ENCODE measurements at places on chromosomes 6 and 20. TPM values are rescaled to one million over a fixed set of nuclear protein-coding genes. Genes with fewer than 3 reads are reported as not detected.

The TRIM15 gene
- not detected for total RNA-seq

The PHACTR1 gene
- 10.7 TPM for total RNA-seq

The AHCY gene
- 62.7 TPM for total RNA-seq

The RIPPLY2 gene
- total RNA-seq = 0.28 TPM

The PPP1R16B gene
- 1.6 TPM for total RNA-seq

The CCM2L gene
- 2.2 TPM for total RNA-seq

The ABRACL gene
- 3.8 TPM for total RNA-seq

The HLA-DRA gene
- total RNA-seq = 414 TPM

The ID1 gene
- total RNA-seq = 18.0 TPM

The VSTM2L gene
- 2.7 TPM for total RNA-seq

The C2 gene
- 2.0 TPM for total RNA-seq

The SLC44A4 gene
- 24.0 TPM for total RNA-seq

The ZNF334 gene
- 4.5 TPM for total RNA-seq

The METTL24 gene
- 1.5 TPM for total RNA-seq

The FOXQ1 gene
- 1.4 TPM for total RNA-seq

The PABPC1L gene
- 22.7 TPM for total RNA-seq

The ENTPD6 gene
- total RNA-seq = 47.4 TPM

- no peak for DNase-seq
These were observed 23.5 kb upstream of the PDE7B start for GRCh38 chr6:135828021-135828420.

DNA sequence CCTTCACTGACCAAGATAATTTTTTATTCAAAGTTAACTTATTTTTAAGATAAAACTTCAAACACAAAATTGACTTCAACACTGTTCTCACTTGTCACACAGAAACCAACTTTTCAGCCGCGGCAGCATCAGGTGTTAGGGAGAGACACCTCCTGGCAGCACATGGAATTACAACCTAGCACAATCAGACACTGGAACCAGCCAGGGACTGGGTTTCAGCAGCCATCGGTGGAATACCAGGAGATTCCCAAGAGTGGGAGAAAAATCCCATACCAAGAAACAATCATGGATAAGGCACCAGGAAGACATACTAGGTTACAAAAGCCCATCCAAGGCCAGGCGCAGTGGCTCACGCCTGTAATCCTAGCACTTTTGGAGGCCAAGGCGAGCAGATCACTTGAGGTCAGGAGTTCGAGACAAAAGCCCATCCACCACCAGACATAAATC, 70.0 kb downstream of the SNX5 start:
- DNase-seq = peak; percentile 73

- no peak for DNase-seq
These were observed 50.8 kb downstream of the UTRN start for GRCh38 chr6:144335914-144336313.

DNA sequence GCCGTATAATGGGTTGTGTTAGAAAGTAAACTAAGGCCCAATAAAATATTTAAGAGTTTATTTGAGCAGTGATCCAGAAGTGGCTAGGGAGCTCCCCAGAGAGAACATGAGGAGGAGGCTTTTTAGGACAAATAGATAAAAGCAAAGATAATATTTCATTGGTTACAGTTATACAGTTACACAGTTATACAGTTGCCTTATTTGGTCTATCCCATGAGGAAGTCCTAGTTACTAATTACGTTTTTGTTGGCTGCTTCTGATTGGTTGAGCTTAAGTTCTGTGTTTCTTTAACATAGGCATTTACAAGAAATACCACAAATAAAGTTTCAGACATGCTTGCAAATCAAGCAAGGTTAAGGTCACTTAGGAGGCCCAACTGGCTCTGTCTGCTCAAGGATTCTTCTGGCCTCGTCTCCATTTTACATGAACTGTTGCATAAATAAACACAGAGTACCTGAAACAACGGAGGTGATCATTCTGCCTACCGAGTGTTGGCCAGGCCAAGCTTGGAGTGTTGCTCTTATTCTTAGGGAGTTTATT, 7.0 kb downstream of the UBD start:
- no peak for DNase-seq

- peak; percentile 15 for DNase-seq
These were observed 9.7 kb downstream of the RNF114 start for GRCh38 chr20:49945701-49946477.

DNA sequence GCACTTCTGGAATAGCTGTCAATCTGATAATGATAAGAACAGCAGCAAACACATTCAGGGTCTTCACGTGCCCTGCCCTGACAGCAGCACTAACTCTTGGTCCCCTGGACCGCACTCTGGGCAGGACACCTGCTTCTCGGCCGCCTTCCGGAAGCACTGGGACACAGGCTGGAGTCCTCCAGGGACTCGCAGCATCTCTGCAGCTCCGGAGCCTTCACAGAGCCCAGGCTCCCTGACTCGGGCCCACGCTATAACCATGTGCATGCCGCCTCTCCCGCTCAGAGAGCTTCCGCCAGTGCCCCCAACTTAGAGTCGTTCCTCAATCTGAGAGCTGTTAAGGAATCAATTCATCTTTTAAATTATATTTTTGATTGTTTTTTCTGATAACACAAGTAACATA, 377.3 kb downstream of the TAF4 start:
- DNase-seq = no peak

- DNase-seq = no peak
These were observed 41.2 kb downstream of the ZC3H12D start for GRCh38 chr6:149443411-149444181.

DNA sequence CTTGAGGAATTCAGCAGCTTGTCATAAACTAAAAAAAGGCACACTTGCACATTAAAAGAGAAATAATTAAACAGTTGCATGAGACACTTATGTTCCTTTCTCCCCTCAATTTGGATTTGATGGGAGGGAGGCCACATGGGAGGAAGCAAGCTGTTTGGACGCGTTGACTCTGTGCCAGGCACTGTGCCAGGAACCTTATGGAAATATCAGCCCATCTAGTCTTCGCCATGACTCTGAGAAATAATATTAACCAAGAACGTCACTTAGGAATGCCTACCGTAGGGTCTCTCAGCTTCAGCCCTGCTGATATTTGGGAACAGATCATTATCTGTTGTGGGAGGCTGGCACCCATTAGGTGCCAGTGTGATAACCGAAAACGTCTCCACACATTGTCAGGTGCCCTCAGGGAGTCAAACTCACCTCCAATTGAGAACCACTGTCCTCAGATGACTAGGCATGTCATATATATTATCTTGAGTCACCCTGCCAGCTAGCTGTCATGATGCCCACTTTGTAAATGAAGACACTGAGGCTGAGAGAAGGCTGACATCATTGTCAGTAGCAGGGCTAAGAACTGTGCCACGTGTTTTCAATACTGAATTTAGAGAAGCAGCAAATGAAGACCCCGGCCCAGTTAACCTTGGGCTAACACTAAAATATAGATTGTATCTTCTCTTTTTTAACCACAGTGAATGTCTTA, 36.1 kb downstream of the EYA2 start:
- no peak for DNase-seq

GRCh38 chr6:166417285-166417691, 34.5 kb upstream of the MPC1 start:
- DNase-seq = no peak

DNA sequence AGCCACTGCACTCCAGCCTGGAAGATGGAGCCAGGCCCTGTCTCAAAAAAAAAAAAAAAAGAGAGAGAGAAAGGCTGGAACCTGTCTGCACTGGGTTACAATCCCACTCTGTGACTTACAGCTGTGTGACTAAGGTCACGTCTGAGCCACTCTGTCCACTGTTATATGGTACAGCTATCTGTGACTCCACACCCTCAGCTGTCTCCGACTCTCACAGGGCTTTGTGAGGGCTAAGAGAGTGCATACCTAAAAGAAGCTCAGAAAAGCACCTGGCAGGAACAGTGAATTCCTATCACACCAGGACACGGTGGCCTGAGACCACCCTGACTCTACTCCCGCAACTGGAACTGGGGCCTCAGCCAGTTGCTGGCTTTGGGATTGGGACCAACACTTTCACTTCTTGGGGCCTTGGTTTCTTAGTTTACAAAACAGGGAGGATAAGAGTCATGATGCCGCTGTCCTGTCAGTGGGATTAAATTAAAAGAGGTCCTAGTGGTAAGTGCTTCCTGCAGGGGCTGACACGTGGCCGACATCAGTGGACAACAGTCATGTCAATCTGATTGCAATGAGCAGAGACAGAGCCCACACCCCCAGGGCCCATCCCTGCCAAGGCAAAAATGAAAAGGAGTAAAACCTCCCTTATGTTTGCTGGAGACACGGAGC, 5.7 kb upstream of the CD93 start:
- no peak for DNase-seq

DNA sequence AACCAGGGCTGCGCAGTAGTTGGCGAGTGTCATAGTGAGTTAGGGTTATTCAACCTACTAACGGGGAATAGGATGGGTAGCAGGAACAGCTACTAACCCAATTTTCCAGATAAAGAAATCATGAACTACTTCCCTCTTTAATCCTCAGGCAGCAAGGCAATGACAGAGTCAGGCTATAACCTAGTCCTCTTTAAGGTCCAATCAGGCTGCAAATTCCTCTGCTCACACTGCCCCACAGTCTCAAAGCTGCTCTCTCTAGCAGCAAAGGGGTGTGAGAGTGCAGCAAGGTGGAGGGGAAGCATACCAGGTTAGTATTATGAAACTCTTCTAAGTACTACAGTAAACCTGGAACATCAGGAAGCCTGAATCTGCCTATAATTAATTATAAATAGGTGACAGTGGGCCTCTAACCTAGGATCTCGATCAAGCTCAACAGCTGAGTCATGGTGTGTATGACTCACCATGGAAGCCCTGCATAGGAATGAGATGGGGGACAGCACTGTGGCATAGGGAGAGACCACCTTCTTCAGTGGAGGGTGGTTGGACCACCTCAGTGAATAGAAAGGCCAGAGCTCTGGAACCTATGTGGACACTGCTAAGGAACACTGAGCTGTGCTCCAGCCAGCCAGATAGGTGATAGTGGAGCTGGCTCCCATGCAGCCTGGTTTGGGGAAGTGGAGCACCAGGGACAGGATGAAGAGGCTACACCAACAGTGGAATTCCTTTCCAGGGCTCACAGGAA, 7.9 kb downstream of the PEX6 start:
- no peak for DNase-seq

DNA sequence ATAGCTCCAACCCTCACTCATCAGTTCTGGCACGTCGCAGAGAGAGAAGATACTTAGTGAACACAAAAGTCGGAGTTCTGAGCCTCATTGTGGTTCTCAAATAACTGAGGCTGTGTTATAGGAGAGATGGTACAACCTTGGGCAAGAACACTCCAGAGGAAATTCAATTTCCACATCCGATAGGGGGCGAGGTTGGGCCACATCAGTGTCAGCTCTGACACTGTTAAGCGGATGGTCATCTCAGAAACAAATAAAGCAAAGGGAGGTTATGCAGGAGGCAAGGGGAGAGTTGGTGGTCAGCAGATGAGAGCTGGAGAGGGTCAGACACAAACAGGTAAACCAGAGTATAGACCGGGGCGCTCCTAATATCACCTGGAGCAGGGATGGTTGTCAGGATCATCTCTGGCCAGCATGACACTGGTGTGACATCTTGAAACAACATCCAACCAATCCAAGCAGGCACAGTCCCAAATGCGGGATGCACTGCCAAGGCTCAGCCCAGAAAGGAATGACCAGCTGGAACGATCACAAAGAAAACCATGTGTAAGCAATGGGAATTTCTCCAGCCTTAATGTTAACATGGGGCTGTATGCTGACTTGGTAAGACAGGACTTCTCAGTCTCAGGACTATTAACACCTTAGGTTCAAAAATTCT, 331.8 kb downstream of the HACE1 start:
- no peak for DNase-seq

GRCh38 chr6:15426395-15426794, 180.5 kb downstream of the JARID2 start:
- no peak for DNase-seq

DNA sequence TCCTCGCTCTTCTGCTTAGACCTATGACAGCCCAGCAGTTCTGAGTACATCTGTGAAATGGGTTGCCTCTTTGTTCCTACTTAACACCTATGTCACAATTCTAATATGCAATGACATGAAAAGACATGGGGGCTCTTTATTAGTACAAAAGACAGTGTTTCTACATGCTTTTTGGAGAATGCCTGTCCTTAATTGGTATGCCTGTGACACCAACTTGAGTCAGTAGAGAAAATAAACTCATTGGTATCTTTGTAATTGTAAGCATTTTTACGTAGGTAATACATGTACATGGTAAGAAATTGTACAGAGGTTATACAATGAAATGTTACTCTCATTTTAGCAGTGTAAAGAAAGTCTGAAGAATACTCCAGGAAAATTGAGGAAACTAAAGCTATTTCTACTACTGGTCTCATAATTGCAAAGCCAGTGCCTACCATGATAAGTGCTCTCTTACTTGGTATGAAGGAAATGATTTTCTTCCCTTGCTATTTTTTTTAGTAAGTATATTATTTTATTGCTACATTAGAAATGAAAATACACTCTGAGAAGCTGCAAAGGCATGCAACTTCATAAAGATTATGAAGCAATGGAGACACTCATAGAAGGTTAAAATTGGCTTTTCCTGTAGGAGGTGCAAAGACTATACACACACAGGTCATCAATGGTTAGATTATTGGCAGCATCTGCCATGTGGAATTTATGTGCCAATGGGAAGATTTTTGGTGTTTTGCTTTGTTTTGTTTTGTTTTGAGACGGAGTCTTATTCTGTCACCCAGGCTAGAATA, 4.9 kb upstream of the EEF1A1 start:
- DNase-seq = no peak

- DNase-seq = no peak
These were observed 9.9 kb upstream of the RPS6KA2 start for GRCh38 chr6:166636934-166637333.

GRCh38 chr6:169345146-169345545, 91.5 kb upstream of the THBS2 start:
- no peak for DNase-seq

DNA sequence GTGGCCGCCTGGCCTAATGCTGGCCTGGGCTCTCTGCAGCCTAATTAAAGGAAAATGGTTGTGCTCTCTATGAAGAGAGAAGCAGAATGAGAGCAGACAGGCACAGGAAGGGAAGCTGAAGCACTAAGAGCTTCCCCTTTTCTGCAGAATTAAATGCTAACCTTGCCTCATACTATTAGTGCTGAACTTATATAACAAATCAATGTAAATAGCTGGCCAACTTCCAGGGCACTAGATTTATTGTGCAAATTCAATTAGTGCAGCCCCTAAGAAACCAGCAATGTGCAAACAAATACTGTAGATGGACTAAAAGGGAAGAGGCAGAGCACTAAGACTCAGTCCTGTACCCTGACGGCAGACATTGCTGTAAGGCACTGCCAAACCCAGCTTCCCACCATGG, 36.1 kb upstream of the INSM1 start:
- DNase-seq = no peak

- DNase-seq = no peak
These were observed 524.0 kb downstream of the CD83 start for GRCh38 chr6:14641423-14642135.

Data from pancreas (tissue), 10 donors.